ENCODE measurements at places on chromosomes 2 and 18.

DNA sequence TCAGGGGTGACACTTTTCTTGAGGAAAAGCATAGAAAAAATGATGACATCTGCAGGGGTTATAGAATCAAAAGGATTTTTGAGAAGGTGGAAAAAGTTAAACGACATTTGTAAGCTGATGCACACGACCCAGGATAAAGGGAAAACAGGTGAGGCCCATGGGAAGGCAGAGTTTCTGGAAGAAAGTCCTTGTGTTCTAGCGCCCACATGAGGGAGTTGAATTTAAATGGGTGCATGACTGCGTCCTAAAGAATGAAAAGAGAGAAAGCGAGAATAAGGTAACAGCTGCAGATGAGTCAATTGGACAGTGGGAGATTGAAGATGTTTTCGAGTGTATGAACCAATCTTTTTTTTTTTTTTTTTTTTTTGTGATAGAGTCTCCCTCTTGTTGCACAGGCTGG lies 158.1 kb downstream of the GALR1 start:
- no peak for DNase-seq

- no peak for DNase-seq
Observed at GRCh38 chr2:119117891-119118882, 40.4 kb downstream of the C1QL2 start.

DNA sequence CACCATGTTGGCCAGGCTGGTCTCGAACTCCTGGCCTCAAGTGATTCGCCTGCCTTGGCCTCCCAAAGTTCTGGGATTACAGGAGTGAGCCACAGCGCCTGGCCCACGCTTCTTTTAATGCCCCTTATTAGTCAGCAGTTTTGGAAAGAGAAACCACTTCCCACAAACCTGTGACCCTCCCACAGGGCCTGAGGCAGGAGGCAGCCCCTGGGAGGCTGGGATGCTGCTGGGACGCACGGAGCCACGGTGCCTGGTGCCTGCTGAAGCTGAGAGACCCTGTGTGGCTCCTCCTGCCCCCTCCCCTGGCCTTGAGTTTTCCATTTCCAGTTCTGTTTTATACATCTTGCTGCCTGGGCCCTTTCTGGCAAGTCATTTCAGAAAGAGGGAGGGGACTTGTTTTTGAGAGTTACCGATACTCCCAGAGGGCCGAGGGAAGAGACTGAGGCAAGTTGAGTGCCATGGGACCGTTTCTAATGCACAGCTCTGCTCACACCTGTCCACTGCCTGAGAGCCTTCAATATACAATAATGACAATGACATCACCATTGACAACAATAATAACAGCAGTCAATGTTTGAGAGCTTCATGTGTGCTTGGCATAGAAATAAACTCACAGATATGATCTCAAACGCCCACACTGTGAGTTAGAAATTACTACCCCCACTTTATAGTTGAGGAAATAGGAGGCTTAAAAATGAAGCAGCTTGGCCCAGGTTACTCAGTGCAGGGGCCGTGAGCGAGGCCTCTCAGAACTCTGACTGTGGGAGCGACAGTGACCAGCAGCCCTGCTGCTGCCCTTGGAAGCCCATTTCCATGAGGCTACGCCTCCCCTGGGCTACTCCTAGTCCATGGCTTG lies 78.1 kb upstream of the YWHAQ start:
- no peak for DNase-seq

GRCh38 chr2:224389317-224389716 lies 12.6 kb downstream of the FAM124B start:
- no peak for DNase-seq

DNA sequence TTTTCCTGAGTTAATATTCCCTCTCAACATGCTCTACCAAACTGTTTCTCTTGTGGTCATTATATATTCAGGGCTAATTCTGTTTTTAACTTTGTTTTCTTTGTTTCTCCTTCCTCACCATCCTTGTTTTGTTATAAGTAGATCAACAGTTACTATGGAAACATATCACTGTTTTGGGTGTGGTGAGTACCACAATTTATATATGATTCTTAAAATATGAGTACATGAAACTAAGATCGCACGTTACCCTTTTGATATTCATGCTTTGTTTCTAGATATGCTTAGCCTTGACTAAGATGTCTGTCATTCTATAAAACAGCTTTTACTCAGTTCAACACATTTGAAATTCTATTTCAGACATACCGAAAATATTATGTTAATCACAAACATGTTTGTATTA lies 232.3 kb upstream of the ITGA4 start:
- no peak for DNase-seq

GRCh38 chr2:226403369-226403768 lies 396.3 kb downstream of the IRS1 start:
- no peak for DNase-seq

GRCh38 chr18:76633588-76634269 lies 138.7 kb upstream of the ZNF516 start:
- DNase-seq: no peak
